DMS53 (cell line): ENCODE measurements at places on chromosomes 3 and 15.
A peak's percentile ranks its signal among the peaks of the same experiment; 100 is the strongest.

DNA sequence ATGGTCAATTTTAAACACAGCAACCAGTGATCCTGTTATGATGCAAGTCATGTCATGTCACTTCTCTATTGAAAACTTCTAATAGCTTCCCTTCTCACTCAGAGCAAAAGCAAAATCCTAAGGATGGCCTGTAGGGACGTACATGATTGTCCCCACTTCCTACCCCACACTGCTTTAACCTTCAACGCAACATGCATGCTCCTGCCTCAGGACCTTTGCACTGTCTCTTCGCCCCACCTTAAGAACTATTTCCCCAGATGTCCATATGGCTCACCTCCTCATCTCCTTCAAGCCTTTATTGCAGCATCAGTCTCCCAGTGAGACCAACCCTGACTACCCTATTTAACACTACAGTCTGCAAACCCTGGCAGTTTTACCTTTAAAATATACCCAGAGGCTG is 214.1 kb upstream of the CHRM5 start:
- DNase-seq, result no peak

DNA sequence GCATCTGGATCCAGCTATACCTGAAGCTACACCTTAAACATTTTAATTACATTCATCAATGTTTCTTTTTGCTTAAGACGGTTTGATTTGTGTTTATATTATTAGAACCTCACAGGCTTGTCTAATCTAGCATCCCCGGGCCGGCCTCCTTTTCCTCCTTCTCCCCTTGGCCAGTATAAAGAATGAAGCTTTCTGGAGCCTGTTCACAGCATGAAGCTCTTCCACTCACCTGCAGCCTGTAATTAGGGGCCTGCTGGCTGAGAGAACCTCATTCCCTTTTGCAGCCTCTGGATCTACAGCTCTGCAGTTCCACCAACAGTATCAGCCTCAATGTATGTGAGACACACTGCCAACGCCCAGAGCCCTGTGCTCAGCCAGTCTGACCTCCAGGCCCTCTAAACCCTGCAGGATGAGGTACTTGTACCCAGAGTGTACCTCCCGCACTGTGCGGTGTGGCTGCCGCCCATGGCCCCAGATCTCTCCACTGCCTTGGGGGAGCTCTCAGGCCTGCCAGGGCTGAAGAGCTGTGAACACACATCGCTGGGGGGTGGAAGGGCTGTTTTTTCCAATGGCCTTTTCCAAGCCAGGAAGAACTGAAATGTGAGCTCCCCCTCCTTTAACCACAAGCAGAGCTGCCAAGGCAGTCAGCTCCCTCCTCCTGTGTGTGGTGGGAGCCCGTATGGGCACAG is 114.7 kb upstream of the ALDH1A3 start:
- no peak for DNase-seq

- peak; percentile 45 for DNase-seq
These were observed 517.3 kb downstream of the MECOM start for GRCh38 chr3:169146179-169146665.

DNA sequence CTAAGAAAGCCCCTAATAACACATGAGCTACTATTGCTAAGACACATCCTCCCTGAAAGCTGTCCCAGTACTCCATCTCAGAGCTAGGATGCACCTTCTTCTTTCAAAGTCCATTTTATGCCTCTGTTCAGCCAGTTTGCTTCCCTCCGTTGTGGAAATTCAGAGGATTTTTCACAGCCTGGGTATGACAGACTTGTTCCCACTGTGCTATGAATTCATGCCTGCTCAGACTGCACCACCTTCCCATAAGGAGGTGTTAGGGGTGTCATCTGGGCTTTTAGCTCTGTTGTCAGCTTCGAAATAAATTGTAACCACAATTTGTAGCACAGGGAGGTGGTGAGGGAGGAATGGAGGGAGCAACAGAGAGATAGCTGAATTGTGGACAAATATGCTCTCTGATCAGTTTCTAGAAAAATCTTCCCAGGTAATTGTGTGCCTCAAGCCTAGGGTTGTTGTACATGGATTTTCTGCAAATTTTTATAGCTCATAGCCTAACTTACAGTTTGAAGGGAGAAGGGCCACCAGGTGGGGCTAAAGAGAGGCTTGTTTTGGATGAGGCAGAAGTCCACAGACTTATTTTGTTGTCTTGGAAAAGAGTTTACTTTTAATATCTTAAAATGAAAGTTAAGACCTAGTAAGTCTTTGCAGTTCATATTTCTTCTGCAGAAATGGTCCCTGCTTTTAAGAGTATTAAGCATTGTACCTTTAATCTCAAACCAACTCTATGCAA is 462.0 kb downstream of the PDCD6IP start:
- DNase-seq, result peak; percentile 38

DNA sequence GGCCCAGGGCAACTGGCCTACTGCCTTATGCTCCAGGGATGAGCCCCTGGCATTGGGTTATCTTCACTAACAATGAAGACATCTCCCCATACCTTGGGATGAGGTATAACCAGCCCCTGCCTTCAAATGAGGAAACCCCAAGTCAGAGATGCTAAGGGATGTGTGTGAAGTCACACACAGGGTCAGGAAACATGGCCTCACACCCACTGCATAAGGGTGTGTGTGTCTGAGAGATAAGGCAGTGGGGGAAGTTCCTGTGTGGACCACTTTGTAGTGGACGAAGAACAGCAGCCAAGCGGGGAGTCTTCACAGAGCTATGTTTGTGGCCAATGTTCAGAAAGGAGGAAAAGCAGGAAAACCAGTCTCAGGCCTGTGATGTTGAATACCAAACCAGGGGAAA is 10.5 kb downstream of the ELP6 start:
- no peak for DNase-seq
